ENCODE measurements at places on chromosomes 6 and 20.
A peak's percentile ranks its signal among the peaks of the same experiment; 100 is the strongest.

DNA sequence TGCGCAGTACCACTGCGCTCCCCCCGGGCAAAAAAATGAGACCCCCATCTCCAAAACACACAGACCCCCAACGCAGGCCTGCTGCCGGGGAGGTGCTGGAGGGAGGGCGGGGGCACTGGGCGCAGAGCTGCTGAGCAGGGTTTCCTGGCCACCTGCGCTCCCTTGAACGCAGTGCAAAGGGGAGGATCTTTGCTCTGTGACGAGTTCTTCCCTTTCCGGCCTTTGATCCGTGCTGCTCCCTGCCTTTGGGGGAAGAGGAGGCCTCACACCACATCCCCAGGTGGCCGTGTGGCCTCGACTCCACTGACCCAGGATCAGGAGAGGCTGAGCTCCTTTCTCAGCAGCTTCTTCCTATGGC is 8.9 kb upstream of the COL20A1 start:
- no peak for DNase-seq

GRCh38 chr20:38723848-38724625 is at the start of gene SLC32A1:
Gene SLC32A1 (plus strand): TSS chr20:38724486. CDS start chr20:38724725, 239 bp downstream.
- DNase-seq = peak; percentile 24

DNA sequence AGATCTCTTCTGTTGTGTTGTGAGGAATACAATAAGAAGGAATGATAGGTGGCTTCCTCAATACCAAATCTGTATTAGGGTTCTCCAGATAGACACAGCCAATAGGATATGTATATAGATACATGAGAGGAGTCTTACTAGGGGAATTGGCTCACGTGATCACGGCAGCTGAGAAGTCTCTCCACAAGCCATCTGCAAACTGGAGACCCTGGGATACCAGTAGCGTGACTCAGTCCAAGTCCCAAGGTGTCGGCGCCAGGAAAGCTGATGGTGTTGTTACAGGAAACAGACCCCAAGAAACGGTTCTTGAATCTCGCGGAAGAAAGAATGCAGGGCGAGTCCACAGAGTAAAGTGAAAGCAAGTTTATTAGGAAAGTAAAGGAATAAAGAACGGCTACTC is 61.4 kb downstream of the SYTL3 start:
- no peak for DNase-seq

GRCh38 chr6:151007076-151007475 is 141.6 kb downstream of the MTHFD1L start:
- DNase-seq = no peak

- no peak for DNase-seq
Measured at GRCh38 chr6:65295812-65296211, 411.2 kb downstream of the EYS start.

- DNase-seq = no peak
Measured at GRCh38 chr20:58987790-58988564, 6.9 kb downstream of the NELFCD start.

DNA sequence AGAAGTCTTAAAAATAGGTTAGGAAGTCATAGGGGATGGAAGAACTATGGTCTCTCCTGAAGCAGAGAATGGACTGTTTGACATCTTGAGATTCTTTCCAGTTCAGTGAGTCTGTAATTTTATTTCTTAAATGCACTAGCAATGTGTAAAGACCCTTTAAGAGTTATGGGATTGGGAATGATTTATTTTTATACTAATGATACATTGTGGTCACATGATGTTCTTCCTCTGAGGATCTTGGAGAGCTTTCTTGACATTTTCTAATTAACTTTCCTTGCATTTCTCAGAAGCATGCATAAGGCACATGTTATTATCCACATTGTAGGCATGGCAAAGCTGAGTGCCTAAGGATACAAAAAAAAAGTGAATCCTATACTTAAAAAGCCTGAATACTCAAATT is 507.6 kb upstream of the NRSN1 start:
- no peak for DNase-seq

DNA sequence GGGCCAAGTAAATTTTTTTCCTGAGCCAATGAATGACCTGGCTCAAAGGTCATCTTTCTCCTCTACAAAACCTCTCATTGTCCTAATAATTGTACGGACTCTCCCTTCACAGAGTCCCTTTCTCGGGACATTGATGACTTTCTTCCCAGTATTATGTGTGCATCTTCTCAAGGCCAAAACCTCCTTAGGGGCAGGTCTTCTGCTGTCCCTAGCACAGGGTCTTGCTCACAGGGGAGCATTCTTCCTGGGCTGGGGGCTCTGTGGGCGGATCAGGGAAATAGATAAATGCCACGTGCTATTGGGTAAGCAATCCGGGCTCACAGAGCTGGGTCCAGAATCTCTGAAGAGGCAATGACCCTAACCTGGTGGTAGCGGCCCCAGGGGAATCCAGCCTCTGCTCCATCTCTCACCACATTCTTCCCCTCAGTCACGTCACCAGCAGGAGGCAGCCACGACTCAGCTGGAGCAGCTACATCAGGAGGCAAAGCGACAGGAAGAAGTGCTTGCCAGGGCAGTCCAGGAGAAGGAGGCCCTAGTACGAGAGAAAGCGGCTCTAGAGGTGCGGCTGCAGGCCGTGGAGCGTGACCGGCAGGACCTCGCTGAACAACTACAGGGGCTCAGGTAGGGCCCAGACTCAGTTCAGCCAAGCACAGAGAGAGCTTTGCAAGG is 23.5 kb downstream of the CEP250 start:
- no peak for DNase-seq

GRCh38 chr6:92125681-92126080 is 1293.7 kb downstream of the EPHA7 start:
- no peak for DNase-seq

DNA sequence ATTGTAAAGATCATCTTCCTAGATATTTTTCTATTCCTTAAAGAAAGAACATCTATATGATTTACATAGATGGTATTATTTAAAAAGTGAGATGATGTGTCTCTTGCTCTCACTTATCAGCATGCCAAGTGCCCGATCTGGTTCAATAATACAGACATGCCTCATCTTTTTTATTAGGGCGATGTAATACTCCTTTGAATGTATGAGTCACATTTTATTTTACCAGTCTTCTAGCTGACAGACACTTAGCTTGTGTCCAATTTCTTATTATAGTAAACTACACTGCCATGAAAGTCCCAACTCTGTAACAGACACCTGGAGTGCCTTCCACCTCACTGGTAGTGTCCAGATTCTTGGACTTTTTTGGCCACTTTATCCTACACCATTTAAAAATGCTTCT is 586.6 kb upstream of the BTBD3 start:
- DNase-seq = no peak

DNA sequence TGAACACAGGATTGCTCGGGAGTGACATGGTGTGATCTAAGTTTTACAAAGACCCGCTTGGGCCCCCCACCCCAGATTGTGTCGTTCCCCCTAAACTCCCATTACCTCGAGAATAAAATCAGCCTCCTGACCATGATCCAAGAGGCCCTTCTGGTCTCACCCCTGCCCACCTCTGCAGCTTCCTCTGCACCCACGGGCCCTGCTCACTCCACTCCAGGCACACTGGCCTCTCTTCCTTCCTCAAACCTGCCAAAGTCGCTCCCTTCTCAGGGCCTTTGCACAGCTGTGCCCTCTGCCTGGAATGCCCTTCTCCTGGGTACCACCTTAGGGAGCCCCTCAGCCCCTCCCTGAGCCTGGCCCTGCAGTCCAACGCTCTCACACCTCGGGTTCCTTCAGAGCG is 17.9 kb downstream of the TGM2 start:
- DNase-seq = no peak

- DNase-seq = no peak
Measured at GRCh38 chr20:57320358-57320757, 9.2 kb upstream of the SPO11 start.

GRCh38 chr20:51385646-51386530 is 156.6 kb downstream of the NFATC2 start:
- no peak for DNase-seq

Measured in COR-L47 (cell line).